ENCODE measurements at places on chromosomes 7 and 10. TPM values are rescaled to one million over a fixed set of nuclear protein-coding genes. Genes with fewer than 3 reads are reported as not detected.

Gene ZKSCAN1
- total RNA-seq: 54.6 TPM

Gene SLC18A3
- 44.6 TPM for total RNA-seq

Gene UPK3B
- total RNA-seq: 47.5 TPM

Gene FGL2
- 0.11 TPM for total RNA-seq

Gene NAPEPLD
- 11.8 TPM for total RNA-seq

Gene PRKCQ
- 0.11 TPM for total RNA-seq

Gene NRG3
- total RNA-seq: 0.22 TPM

Gene SH2B2
- 2.9 TPM for total RNA-seq

Measured in placental epithelial cell (primary cell).